Ovary (tissue), 10 donors: ENCODE measurements at places on chromosomes 2 and 18. TPM values are rescaled to one million over a fixed set of nuclear protein-coding genes. Genes with fewer than 3 reads are reported as not detected.

Gene STPG4
- total RNA-seq, result not detected

DNA sequence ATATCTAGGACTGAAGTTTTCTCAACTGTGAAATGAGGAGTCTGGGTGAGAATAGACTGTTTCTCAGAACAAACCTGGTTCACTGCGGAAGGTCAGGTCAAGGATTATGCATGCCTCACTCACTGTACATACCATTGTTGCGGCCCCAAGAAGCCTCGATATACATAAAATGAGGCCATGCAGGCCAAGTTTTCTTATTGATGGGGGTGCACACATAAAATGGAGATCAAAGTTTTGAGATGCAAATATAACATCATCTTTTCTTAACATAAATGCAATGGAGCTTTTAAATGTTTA is 1366.1 kb upstream of the CELF4 start:
- no peaks in the 10 kb centered on the region for H3K4me1 ChIP-seq
- H3K27me3 ChIP-seq, result no peaks in the 10 kb centered on the region
- no peak overlapping the region for H3K27ac ChIP-seq

Gene FHL2
- 765 TPM for total RNA-seq

DNA sequence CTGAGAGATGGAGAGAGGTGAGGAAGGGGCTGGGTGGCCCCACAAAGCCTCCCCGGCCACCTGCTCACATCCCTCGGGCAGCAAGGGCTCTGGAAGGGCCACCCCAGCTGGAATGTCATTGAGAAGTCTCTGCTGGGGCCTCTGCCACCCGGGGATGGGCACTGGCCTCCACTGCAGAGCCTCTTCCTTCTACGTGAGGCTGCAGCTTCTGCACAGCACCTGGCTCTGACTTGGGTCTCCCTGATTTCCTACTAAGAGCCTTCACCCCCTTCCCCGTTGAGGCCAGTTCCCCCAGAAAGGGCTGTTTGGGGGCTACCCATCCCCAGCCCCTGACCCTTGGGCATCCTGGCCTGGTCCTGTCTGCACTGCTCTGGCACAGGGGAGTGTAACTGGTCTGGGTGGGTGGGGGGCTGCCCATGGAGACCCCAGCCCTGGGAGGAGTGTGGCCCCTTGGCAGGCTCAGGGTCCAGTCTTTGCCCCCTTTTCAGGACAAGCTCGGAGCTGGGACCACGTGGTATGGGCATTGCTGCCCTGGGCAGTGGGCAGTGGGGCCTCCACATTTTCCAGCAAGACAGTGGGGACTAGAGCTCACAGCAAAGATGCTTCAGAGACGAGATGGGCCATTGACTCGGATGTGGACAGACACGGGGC is 5.6 kb downstream of the PDCD1 start:
- H3K27ac ChIP-seq, result no peak overlapping the region
- H3K27me3 ChIP-seq, result no peaks in the 10 kb centered on the region
- no peaks in the 10 kb centered on the region for H3K4me1 ChIP-seq

Gene DCDC2C
- not detected for total RNA-seq

Gene CPLX4
- total RNA-seq, result not detected

Gene ECEL1
- total RNA-seq, result 34.8 TPM

- H3K27me3 ChIP-seq, result no peaks in the 10 kb centered on the region
- H3K36me3 ChIP-seq, result no peaks in the 10 kb centered on the region
- H3K4me3 ChIP-seq, result no peak overlapping the region
- H3K27ac ChIP-seq, result no peak overlapping the region
- no peaks in the 10 kb centered on the region for H3K4me1 ChIP-seq
- no peak for DNase-seq
These were observed 1035.1 kb upstream of the SLC39A10 start for GRCh38 chr2:194621945-194622344.

DNA sequence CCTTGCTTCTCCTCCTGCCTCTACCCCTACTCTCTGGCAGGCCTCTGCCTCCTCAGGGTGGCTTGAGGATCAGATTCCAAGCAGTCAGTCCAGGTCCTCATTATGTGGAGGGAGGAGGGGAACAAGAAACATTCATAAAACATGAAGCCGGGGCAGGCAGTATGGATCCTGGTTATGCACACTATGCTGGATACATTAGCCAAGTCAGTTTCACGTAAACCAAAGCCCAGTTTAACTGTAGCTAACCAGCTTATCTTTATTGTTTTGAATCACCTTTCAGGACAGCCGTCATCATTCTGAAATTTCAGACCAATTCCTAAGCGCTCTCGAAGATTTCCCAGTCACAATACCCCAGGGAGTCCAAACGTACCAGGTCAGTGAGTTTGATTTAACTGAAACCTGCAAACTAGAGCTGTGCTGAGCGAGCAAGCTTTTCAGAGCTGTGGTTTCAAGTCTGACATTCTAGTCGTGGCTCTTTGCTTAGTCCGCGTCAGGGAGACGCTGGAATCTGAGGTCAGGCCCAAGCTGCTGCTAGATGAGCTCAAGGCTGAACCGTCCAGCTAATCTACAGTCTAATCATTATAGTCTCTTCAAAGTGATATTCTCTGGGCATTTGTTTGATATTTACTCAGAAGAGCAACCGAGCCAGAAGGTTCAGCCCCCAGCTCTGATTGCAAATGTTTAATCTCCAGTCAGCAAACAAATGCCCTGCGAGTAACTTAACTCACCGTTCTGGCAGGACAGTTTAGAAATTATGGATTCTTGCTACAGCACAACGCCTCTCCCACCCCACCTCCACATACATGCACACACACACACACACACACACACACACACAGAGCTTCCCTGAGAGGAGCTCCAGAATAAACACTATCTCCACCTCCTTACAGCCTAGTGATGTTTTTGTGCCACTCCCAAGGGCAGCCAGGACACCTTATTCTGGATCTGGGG is 63.8 kb upstream of the BZW1 start:
- no peaks in the 10 kb centered on the region for H3K36me3 ChIP-seq
- no peak overlapping the region for H3K4me3 ChIP-seq
- H3K4me1 ChIP-seq, result peaks cover 4% of the 10 kb centered on the region
- no peak for DNase-seq
- H3K27ac ChIP-seq, result peak overlapping the region; percentile 13
